ENCODE measurements at places on chromosomes 12 and 14.

GRCh38 chr14:61609884-61610283 is 85.4 kb upstream of the HIF1A start:
- no peak for DNase-seq

DNA sequence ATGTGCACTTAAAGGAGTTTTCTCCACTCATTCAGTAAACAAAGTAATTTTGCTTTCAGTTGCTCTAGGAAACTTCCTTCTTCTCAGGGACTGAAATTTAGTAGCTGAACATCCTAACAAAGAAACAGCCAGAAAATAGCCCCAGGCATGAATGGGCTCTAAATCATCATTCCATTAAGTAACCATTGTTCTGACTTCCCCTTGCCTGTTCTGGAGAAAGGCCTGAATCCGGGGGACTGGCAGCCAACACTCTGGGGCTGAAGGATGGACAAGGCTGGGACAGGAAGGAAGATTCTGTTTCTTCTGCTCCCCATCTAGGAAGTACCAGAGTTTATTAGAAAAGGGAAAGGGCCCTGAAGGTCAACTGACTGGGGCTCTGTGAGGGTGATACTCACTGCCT is 104.5 kb downstream of the ESRRB start:
- DNase-seq: no peak

- DNase-seq: peak; percentile 19
Measured at GRCh38 chr14:56490379-56490778, 89.2 kb upstream of the TMEM260 start.

GRCh38 chr14:73146111-73146510 is 9.8 kb downstream of the PSEN1 start:
- DNase-seq: no peak

DNA sequence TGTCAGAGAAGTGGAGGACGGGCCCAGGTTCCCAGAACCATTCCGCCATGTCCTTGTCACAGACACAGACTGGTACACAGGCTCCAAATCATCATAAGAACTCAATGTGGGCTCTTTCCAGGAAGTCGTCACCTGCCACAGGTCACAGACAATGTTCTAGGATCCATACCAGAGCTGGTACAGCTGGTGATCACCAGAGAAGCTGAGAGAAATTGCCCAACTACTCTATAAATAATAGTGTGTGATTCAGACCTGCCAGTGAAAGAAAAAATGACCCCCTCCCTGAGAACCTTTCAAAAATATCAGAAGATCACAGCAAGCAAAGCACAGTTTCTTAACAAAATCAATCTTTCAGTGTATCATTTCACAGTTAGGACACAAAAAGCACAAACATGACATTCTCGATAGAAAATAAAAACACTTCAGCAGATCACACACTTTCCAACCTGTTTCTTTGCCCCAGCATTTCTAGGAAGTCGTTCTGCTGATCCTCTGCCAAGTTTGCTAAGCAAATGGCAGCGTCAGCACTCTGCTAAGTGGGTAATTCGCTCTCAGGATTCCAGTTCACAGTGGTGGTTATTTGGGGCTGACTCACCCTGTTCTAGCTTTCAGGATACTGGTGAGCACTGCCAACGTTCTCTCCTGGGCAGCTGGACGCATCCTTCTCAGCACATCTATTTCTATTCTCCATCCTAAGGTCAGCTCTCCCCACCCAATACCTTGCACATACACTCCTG is 223.3 kb upstream of the SFSWAP start:
- no peak for DNase-seq
